ENCODE measurements at places on chromosomes 3 and 15.

GRCh38 chr3:120182613-120183511 lies 88.6 kb upstream of the GSK3B start:
- no peak for DNase-seq

- DNase-seq: no peak
Observed at GRCh38 chr3:50666837-50667236, 7.9 kb upstream of the DOCK3 start.

DNA sequence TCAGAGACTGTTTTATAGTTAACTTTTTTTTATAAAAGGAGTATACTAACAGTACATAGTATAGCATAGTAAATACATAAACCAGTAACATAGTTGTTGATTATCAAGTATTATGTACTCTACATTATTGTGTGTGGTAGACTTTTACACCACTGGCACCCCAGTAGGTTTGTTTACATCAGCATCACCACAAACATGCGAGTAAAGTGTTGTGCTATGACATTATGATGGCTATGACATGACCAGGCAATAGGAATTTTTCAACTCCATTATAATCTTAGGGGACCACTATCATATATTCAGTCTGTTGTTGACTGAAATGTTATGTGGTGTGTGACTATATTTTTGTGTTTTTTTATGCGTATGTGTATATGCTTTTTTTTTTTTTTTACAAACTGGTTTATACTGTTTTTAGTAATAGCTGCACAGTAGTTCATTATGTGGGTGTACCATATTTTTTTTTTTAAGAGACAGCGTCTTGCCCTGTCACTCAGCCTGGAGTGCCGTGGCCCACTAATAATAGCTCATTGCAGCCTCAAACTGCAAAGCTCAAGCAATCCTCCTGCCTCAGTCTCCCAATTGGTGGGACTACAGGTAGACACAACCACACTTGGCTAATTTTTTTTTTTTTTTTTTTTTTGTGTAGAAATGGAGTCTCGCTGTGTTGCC lies 1.9 kb downstream of the CAPN7 start:
- no peak for DNase-seq

GRCh38 chr3:112656043-112656442 lies 15.1 kb upstream of the CCDC80 start:
- no peak for DNase-seq

All from activated CD4-positive, alpha-beta T cell treated with anti-CD3 and anti-CD28 coated beads, Interleukin-2, amount 50 U/mL, for 4 hours (primary cell).